Activated CD4-positive, alpha-beta T cell treated with anti-CD3 and anti-CD28 coated beads, Interleukin-2, amount 50 U/mL, for 24 hours (primary cell): ENCODE measurements at places on chromosomes 6 and 20.
A peak's percentile ranks its signal among the peaks of the same experiment; 100 is the strongest.

GRCh38 chr6:31246051-31246521, 25.8 kb downstream of the HLA-C start:
- DNase-seq, result no peak

DNA sequence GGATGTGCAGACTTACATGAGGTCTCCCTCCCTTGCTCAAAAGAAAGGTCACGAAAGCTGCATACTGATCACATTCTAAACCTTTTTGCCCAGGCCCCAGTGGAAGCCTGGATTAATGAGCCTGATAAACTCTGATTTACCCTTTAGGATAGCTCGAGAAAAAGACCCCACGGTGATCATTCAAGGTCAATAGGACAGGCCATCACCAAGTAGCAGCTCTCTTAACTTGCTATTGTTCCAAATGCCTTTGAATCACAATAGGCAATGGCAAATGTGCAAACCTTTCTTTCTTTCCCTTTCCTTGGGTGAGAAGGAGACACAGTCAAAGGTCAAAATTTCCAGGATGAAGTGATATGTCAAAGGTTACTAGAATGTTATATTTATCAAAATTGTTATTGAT, 327.3 kb downstream of the HDGFL1 start:
- no peak for DNase-seq

- no peak for DNase-seq
These were observed 178.6 kb downstream of the BACH2 start for GRCh38 chr6:90118069-90118468.

GRCh38 chr6:90078513-90079289, 184.4 kb downstream of the GJA10 start:
- DNase-seq, result peak; percentile 51

GRCh38 chr6:130517444-130517931, 151.7 kb downstream of the TMEM200A start:
- DNase-seq, result peak; percentile 43

DNA sequence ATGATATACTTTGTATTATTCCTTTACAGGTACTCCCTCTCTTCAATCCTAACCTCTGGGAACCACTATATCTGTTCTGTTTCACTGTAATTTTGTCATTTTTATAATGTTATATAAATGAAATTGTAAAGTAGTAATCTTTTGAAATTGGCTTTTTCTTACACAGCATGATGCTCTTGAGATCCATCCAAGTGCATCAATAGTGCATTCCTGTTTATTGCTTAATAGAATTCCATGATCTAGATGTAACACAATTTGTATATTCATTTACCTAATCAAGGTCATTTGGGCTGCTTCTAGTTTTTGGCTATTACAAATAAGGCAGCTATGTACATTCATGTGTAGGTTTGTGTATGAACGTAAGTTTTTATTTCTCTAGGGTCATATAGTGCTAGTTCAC, 174.6 kb downstream of the KHDC1L start:
- no peak for DNase-seq

- no peak for DNase-seq
These were observed 68.2 kb upstream of the SUPT3H start for GRCh38 chr6:45445749-45446549.

DNA sequence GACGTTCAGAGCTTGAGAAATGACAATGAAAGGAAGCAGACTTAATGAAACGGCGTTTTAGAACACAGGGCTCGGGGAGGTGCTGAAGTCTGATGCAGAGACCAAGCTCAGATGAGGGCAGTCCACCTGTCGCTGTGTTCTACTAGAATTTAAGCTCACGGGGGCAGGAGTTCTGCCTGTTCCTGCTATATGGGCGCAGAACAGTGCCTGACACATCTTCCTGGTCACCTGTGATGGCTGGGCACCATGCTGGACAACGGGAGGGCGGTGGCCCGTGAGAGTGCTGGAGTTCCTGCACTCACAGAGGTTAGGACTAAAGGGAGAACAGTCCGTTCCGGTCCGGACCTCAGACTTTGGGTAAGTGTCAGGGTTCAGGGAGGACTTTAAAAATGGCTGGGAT, 130.6 kb downstream of the ERMARD start:
- DNase-seq, result no peak

- no peak for DNase-seq
These were observed 4.2 kb downstream of the CD2AP start for GRCh38 chr6:47481806-47482205.
